Osteoblast (primary cell): ENCODE measurements at places on chromosomes 11 and 22. TPM values are rescaled to one million over a fixed set of nuclear protein-coding genes. Genes with fewer than 3 reads are reported as not detected.

The CTTN gene
- 426 and 429 TPM in 2 replicates for total RNA-seq

The TSKU gene
- 23.5 and 24.2 TPM in 2 replicates for total RNA-seq

The OR4X2 gene
- not detected in 2 replicates for total RNA-seq

The CBX6 gene
- total RNA-seq: 58.6 and 59.5 TPM in 2 replicates

The ATG13 gene
- 70.9 and 71.9 TPM in 2 replicates for total RNA-seq

The MMP3 gene
- 1.8 and 5.1 TPM in 2 replicates for total RNA-seq

The LRRC32 gene
- 37.6 and 41.3 TPM in 2 replicates for total RNA-seq

The CARNS1 gene
- total RNA-seq: under 0.01 TPM in 2 replicates

The FIBIN gene
- total RNA-seq: 22.1 and 30.0 TPM in 2 replicates

The MMP1 gene
- 0.72 and 1.5 TPM in 2 replicates for total RNA-seq

The TMEM184B gene
- total RNA-seq: 29.8 and 30.0 TPM in 2 replicates

The SEC14L6 gene
- total RNA-seq: not detected in 2 replicates

The POU2AF2 gene
- total RNA-seq: not detected in 2 replicates

The FAM181B gene
- total RNA-seq: under 0.01 TPM in 2 replicates

The RFPL3 gene
- total RNA-seq: not detected in 2 replicates

The ART5 gene
- 0.29 and 0.36 TPM in 2 replicates for total RNA-seq

The OR4A16 gene
- total RNA-seq: not detected in 2 replicates

The CBLIF gene
- total RNA-seq: not detected in 2 replicates

The OR52I2 gene
- not detected in 2 replicates for total RNA-seq

The POU2AF3 gene
- 0.36 TPM in 1 of 2 replicates, not detected in the other for total RNA-seq

The SYT12 gene
- total RNA-seq: 4.0 and 4.1 TPM in 2 replicates

The HORMAD2 gene
- under 0.01 TPM in 2 replicates for total RNA-seq

The OR4C5 gene
- not detected in 2 replicates for total RNA-seq

The CARD10 gene
- total RNA-seq: 11.9 and 12.7 TPM in 2 replicates

The OR10D3 gene
- not detected in 2 replicates for total RNA-seq

The SHISAL1 gene
- 52.5 and 57.2 TPM in 2 replicates for total RNA-seq

The NNMT gene
- 1,091 and 1,196 TPM in 2 replicates for total RNA-seq

The MAJIN gene
- total RNA-seq: not detected in 2 replicates

The OR52N4 gene
- not detected in 2 replicates for total RNA-seq

The ADM gene
- 240 and 250 TPM in 2 replicates for total RNA-seq

The MMP8 gene
- total RNA-seq: under 0.01 TPM in 1 of 2 replicates, not detected in the other
